Left ventricle myocardium inferior (tissue), 1 donor: ENCODE measurements at places on chromosomes 16 and 17. TPM values are rescaled to one million over a fixed set of nuclear protein-coding genes. Genes with fewer than 3 reads are reported as not detected.

GRCh38 chr16:46774743-46775177 is 26.6 kb upstream of the MYLK3 start:
- DNase-seq, result no peak

DNA sequence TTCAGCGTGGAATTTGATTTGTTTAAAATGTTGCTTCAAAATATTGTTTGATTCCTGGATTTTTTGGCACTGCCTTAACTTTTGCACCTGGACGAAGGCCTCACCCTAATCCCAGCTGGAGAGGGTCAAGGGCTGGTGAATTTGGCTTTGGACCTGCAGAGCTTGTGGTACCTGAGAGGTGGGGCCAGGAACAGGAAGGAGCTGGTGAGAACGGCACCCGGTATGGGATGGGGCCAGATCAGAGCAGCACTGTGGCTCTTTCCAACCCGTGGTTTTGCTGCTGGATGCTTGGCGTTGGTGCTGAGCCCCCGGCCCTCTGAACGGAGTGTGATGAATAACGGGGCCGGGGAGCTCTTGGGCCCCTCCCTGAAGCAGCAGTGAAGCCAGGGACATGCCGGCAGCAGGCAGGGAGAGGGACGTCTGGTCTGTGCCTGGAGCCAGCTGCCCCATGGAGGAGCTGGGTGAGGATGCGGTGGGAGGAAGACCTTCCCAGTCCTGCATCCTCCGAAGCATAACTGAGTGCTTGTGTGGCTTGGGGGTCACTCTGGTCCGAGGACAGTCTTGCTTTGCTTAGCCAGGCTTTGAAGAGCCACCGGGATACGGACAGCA is 275.4 kb downstream of the SEC14L1 start:
- no peak for DNase-seq

- DNase-seq, result no peak
Observed at GRCh38 chr17:79152110-79152509, 77.5 kb downstream of the ENGASE start.

NAGS gene
- 0.11 TPM for total RNA-seq

ZNF771 gene
- 8.1 TPM for total RNA-seq

GRCh38 chr17:27353033-27353460 is 59.1 kb downstream of the WSB1 start:
- no peak for DNase-seq

DNA sequence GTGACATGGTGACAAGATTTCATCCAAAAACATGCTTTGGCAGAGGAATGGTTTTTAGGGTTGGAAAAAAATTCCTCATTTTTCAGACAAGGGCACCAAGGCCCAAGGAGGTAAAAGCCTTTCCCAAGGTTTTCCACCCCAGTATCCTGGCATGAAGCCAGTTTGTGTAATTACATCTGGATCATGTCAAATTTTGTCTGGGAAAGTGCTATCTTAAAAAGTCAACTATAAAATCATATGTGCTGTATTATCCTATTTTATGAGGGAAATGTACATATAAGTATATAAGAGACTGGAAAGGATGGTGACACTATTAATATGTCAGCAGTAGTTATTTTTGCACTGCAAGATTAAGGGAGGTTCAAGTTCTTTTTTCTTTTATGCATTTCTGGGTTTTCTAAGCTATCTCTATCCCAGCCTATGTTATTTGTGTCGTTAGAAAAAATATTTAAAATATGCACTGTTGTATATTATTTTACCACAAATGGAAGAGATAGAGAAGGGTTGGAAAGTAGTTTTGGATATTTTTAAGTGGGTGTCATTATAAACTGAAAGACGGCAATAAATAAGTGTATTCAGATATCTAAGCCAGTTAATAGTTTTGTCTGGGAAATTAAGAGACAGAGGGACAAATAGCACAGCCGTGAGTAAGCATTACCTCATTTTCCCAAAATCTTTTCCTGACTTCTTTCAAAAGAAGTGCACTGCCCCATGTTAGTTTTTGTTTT is 13.5 kb upstream of the FBXO47 start:
- DNase-seq, result no peak

- no peak for DNase-seq
Observed at GRCh38 chr17:48258331-48258730, 150.8 kb downstream of the SNX11 start.

GRCh38 chr17:79698146-79698846 is 32.4 kb upstream of the ENPP7 start:
- no peak for DNase-seq

DNA sequence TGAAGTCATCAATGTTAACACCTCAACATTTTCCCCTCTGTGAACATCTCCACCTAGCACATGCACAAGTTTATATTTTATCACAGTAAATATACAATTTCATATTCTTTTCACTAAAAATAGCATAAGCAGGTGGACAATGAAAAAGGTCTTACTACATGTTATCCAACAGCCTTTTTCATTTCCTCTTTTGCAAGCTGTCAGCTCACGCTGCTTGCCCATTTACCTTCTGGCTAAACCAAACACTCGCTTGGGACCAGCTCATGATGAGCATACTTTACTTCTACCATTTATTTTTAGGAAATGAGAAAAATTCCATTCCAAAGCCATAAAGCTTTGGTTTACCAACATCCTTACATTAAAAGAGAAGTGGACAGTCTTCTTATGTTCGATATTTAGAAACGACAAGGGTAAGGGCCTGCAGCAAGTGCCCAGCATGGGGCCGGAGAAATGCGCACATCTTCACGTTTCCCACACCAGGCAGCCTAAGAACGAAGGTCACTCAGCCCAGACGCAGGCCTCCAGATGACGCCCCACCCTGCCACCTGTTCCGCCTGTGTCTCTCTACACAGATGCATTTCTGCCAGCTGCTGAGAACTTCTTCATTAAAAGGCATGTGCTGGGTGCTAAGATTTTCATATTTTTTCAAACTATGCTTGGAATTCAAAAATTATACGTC is 13.9 kb downstream of the SNN start:
- DNase-seq, result no peak
